ENCODE measurements at places on chromosomes 1 and 21. TPM values are rescaled to one million over a fixed set of nuclear protein-coding genes. Genes with fewer than 3 reads are reported as not detected.

Gene NLRP3
- 4.3 TPM for total RNA-seq

Gene C1orf35
- total RNA-seq = 10.4 TPM

Gene TTC39A
- 0.42 TPM for total RNA-seq

Gene NBL1
- 109 TPM for total RNA-seq

Gene RRP15
- total RNA-seq = 31.1 TPM

Gene GNG4
- 1.8 TPM for total RNA-seq

Gene PHLDA3
- 107 TPM for total RNA-seq

DNA sequence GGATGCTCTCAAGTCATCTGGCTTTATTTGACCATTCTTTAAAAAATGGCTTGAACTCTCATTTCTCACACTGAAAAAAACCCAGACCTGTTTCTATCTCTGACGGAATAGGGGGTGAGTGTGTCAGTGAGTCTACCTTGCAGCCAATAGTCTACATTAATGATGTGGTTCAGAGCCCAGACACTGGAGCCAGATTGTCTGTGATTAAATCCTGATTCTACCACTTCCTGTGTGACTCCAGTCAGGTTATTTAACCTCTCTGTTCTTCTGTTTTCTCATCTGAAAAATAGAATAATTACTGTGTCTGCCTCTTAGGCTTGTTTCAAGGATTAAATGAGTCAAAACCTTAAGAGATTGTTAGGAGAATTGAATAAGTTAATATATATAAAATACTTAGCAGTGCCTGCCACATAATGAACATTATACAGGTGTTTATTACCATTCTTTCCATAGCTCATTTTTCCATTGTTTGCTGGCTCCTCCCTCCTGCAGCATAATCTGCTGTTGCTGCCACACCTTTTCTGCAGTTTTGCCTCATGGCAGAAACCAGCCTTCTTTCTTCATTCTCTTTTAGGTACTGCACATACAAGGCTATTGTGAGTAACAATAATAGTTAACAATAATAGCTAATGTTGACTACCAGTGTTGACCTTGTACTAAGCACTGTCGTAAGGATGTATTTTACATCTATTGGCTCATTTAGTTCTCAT, 157.6 kb upstream of the IVNS1ABP start:
- DNase-seq = no peak

DNA sequence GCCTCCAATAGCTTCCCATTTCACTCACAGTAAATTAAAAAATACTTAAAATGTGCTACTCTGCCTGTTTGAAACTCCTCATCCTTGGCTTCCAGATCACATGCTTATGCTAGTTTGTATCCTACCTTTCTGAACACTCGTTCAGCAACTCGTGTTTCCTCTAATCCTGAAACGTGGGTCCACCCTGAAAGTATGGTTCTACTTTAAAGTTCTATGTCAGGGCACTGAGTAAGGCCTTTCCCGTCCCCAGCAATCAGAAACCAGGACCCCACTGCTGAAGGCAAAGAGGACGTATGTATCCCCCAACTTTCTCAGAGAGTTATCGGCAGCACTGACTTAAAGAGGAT, 419 bp upstream of the TSEN15 start:
- DNase-seq = no peak

- no peak for DNase-seq
These were observed 38.4 kb downstream of the STPG1 start for GRCh38 chr1:24374891-24375786.

GRCh38 chr21:28699596-28700259, 292.9 kb downstream of the LTN1 start:
- no peak for DNase-seq

DNA sequence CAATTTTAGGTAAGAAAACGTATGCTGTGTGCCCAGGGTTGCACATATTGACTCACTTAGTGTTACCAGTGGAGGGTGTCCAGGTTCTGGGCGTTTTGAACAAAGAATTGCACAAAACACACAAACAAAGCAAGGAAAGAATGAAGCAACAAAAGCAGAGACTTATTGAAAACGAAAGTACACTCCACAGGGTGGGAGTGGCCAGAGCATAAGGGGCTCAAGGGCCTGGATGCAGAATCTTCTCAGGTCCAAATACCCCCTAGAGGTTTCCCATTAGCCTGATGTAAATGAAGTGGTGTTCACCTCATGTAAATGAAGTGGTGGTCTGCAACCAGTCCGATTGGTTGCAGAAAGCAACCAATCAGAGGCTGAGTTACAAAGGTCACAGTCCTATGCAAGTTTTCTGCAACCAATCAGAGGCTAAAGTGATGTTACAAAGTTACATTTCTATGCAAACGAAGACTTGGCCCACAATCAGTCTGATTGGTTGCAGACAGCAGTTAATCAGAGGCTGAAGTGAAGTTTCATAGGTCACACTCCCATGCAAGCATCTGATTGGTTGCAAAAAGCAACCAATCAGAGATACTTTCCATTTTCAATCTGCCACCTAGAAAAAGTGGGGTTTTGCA, 228.3 kb downstream of the ST6GALNAC3 start:
- no peak for DNase-seq

- DNase-seq = no peak
These were observed 12.2 kb downstream of the PAFAH2 start for GRCh38 chr1:25985670-25986069.

GRCh38 chr1:85451236-85451830, 13.6 kb downstream of the DDAH1 start:
- no peak for DNase-seq

DNA sequence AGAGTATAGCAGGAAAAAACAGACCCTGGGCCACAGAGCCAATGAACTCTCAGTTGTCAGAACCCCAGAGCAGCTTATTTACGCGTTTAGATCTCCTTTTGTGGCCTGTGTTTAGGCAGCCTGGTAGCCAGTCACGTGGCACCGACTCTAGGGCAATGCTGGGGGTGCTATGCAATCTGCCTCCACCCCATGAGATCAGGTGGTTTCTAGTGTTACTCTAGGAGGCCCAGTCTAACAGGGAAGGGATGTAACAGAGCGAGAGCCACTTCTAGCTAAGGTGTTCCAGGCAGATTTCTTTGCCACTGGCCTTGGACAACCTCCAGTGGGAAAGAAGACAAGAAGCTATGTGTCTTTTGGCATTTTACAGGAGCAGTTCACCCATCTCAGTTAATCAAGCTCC, 12.0 kb upstream of the A3GALT2 start:
- DNase-seq = no peak

DNA sequence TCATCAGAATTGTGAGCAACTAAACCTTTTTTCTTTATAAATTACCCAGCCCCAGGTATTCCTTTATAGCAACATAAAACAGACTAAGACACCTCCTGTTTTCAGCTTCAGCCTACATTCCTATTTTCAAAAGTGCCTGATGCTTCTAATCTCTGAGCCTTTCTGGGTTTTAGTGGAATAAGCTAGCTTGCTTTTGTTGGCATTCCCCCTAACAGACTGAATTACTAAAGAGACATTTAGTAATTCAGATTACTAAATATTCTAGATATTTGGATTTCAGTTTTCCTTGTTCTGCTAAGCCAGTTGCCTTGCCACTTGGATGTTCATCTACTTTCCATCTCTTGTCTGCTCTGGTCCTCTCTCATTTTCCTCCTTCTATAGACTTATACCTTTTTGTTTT, 10.5 kb upstream of the GNG12 start:
- no peak for DNase-seq

- no peak for DNase-seq
These were observed 71.9 kb downstream of the PLA2G4A start for GRCh38 chr1:186900539-186901237.

- DNase-seq = no peak
These were observed 100.5 kb downstream of the NAV1 start for GRCh38 chr1:201639391-201639790.

DNA sequence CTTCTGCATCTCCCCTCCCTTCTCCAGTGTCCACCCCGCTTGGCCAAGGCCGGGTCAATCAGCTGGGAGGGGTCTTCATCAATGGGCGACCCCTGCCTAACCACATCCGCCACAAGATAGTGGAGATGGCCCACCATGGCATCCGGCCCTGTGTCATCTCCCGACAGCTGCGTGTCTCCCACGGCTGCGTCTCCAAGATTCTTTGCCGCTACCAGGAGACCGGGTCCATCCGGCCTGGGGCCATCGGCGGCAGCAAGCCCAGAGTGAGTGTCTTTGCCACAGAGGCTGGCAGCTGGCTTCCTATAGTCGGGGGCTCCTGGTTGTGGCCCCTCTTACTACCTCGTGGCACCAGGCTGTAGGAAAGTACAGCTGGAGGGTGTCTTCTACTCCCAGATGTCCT, 3.6 kb downstream of the PAX7 start:
- no peak for DNase-seq

GRCh38 chr1:214993419-214993818, 89.1 kb upstream of the KCNK2 start:
- DNase-seq = peak; percentile 39

GRCh38 chr1:198253259-198253658, 96.5 kb downstream of the NEK7 start:
- no peak for DNase-seq
